ENCODE measurements at places on chromosomes 5 and 9.

- no peak for DNase-seq
Observed at GRCh38 chr5:82975396-82975795, 101.8 kb downstream of the TMEM167A start.

- DNase-seq = no peak
Observed at GRCh38 chr5:176661676-176662075, 14.4 kb downstream of the TSPAN17 start.

GRCh38 chr5:6498968-6499367, 50.3 kb downstream of the UBE2QL1 start:
- DNase-seq = no peak

DNA sequence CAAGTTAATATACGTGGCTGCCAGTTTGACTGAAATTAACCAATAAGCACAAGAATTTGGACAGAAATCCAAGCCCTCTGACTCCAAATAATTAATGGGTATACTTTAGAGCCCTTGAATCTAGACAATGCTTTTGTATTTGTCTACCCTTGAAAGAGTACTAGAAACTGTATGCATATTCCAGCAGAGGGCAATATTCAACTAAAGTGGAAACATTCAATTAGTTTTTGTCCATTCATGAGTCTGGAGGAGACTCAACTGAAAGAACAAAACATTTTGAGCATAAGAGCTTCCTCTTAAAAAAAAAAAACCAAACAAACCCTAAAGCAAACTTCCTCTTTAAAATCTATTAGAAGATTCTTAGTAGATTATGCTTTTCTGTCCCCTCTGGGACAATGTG, 157.8 kb downstream of the ARHGEF28 start:
- DNase-seq = no peak

DNA sequence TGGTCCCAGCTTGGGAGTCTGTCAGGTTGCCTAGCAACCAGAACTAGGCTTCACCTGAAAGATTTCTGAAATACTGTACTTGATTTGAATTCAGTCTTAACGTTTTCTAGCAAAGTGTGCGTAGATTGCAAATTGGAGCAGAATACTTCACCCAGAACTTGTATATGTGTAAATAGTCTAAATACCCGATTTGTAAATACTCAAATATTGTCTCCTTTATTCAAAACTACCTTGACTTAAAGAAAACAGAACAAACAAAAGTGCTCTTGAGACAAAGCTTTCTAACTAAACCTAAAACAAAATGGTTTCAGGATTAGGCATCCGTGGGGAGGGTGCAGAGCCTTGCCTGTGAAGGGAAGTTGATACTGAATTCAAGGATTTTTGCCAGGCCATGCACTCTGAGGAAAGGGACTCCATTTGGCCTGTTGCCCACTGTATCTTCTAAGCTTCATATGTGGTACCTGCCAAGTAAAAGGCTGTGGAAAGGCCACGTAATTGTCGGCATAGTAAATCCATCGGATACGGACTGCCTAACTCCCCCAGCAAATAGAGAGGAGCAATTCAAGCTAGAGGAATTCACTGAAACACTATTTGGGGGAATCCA, 744 bp upstream of the HMGCS1 start:
- DNase-seq = no peak
